ENCODE measurements at places on chromosomes 6 and 20.

DNA sequence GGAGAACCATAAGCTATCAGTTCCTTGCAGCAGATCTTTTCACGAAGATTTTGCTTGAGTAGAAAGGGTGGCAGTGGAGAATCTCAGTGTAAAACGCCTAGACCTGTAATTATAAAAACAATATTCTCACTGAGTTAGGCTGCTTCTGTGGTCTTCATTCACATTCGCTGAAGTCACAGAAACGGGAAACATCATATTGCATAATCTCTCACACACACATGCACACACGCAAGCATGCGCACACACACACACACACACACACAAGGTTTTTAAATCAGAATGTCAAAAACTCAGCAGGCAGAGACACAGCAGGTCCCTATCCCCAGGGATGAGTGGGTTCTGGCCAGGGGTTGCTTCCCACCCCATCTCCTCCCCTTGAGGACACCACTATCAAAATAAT is 175.5 kb downstream of the ATXN1 start:
- no peak for DNase-seq

DNA sequence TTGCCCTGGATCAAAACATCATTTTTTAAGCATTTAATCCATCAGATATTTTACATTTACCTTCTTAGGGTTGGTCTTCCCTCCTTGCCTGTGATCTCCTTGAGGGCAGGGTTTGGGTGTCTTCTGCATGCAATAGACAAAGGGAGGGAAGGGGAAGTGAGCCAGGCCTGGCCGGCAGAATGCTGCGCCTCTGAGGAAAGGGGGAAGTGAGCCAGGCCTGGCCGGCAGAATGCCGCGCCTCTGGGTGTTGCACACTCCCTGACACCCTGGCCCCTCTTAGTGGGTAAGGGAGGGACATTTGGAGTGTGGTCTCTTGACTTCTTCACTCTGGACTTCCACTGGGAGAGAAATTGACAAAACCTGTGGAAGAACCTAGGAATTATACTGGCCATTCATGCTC is 12.4 kb downstream of the PSMF1 start:
- DNase-seq, result no peak

GRCh38 chr6:14927398-14927797 is 318.5 kb upstream of the JARID2 start:
- DNase-seq, result no peak

DNA sequence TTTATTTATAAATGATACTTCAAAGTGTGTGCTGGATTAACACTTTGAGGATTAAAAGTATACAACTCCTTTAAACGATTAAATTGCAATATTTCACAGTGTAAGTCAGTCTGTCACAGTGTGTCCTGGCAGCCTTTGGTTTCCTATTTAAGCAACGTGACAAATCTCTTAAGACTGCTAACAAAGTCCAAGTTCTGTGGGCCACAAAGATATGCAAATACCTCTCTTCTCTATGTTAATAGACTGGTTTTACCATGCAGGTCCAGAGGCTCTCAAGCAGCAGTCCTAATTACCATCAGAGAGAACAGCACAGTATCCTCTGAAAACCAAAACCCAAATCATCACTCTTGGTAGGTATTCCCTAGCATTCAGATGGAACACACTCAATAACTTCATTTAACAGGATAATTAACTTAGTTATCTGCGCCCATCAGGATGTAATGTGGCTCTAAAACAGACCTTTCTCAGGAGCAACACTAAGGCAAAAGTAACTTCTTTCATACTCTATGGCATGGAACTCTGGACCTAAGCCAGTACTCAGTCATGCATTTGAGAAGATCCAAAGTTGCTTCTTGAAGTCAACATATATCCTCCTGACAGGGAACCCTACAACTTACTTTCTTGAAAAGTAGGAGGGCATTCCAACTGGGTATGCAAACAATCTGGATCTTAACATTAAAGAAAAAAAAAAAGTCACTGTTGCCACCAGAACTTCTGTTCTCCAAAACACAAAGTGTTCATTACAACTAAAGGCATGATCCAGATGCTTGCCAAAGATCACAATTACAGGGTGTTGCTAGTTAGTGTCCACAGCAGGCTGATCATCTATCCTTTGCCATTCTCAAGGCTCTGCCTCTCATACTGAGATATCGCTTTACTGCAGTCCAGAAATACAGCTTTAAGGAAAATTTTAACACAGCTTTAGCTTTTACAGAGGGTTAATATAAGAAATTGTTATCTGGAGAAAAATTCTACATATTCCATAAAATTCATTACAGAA is 53.2 kb downstream of the MAN1A1 start:
- no peak for DNase-seq

DNA sequence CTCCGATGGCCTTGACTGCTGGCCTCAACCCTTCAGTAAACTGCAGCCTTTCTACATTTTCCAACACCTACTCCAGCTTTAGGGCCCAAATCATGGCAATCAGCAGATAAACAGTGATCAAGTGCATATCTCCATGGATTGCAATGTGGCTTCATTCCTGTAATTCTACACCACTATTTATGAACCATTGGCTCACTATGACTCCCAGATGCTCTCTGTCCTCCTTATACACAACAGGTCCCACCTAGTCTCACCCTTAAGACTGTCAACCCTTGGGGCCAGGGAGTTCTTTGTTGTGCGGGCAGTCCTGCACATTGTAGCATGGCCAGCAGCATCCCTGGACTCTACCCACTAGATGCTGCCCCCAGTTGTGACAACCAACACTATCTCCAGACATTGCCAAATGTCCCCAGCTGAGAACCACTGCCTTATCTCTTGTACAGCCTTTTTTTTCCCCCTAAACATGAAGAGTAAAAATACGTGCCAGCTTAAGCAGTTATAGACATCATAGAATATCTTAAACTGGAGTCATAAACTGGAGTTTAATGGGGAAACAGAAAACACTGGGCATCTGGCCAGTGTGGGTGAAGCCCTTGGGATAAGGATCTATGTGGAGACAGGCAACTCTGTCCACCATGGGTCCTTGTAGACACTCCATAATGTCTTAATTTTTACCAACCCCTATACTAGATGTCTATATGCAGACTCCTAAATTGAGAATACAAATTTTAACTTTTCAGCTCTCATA is 21.1 kb downstream of the MRPL14 start:
- DNase-seq, result no peak

DNA sequence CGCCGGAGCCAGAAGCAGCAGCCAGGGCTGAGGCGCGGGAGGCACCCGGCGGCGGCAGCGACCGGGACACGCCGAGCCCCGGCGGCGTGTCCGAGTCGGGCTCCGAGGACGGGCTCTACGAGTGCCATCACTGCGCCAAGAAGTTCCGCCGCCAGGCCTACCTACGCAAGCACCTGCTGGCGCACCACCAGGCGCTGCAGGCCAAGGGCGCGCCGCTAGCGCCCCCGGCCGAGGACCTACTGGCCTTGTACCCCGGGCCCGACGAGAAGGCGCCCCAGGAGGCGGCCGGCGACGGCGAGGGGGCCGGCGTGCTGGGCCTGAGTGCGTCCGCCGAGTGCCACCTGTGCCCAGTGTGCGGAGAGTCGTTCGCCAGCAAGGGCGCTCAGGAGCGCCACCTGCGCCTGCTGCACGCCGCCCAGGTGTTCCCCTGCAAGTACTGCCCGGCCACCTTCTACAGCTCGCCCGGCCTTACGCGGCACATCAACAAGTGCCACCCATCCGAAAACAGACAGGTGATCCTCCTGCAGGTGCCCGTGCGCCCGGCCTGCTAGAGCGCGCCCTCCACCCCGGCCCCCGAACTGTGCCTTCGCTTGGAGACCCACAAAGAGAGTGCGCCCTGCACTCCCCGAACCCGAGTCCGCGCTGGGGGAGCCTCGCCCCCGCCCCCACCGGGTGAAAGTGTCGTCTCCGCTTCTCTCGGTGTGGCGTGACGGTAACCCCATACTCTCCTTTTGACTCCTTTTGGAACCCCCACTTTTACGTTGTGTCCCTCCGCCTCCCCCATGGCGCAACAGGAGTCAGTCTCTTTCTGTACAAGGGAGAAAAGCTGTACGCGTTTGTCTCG is 1.6 kb downstream of the INSM1 start:
- DNase-seq, result no peak

GRCh38 chr20:6685181-6685582 is 82.3 kb upstream of the BMP2 start:
- DNase-seq, result no peak

GRCh38 chr6:2655844-2656433 is 94.8 kb downstream of the MYLK4 start:
- DNase-seq, result no peak

GRCh38 chr6:129491436-129491835 is 218.5 kb downstream of the ARHGAP18 start:
- no peak for DNase-seq

DNA sequence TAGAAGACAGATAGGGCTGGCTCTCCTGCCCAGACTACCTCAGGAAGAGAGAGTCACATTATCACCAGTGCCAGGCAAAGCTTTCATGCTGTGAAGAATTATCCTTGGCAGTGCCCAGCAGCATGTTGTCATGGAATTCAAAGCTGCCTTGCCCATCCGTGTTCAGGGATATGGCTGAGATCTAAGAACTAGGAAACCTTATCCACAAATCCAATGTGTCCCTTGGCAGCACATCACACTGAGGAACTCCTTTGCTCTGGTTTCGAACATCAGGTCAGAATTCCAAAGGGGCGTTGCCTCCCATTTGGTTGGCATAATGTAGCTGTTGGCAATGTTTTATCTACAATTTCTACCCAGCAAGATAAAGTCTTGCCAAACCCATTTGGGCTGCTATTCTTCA is 52.7 kb downstream of the ADGRF1 start:
- no peak for DNase-seq

DNA sequence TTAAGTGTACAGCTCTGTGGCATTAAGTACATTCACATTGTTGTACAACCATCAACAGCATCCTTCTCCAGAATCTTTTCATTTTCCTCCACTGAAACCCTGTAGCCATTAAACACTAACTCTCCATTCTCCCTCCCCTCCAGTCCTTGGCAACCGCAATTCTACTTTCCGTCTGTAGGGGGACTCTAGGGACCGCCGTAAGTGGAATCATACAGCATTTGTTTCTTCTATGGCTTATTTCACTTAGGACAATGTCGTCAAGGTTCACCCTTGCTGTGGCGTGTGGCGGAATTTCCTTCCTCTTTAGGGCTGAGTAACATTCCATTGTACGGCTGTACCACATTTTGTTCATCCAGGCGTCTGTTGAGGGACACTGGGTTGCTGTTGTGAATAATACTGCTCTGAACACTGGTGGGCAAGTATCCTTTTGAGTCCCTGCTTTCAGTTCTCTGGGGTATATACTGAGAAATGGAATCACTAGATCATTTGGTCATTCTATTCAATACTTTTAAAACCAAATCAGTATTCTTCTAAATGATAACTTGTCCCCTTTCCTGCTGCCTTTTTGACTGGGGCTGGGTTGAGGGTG is 50.7 kb downstream of the PPP1R3G start:
- DNase-seq, result no peak

DNA sequence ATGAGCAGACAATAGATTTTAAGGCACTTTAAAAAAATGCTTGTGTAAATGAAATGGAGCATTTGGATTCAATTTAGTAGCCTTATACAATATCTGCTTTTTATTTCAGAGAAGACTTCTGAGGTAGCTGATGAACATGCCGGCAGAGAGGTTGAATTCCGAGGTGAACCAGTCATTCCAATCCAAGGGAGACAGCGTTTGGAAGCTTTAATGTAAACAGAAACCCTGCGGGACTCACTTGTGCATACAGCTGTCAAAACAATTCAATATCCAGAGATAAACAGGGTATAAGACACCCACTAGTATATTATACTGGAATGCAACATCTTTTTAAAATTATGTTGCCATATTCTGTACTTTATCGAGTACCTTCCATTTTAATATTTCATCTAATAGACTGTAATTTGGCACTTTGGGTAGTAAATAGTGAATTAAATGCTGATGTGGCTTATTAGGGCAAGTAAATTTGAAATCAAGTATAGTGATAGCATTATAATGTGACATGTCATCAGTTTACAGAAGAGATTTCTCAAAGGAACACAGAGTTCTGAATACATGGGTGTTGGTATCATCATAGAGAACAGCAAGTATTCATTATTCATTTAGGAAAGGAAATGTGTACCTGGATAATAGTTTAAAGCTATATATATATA is 347.7 kb downstream of the PRKN start:
- no peak for DNase-seq

- peak; percentile 23 for DNase-seq
Measured at GRCh38 chr20:3046677-3047462, 1.0 kb downstream of the MRPS26 start.

DNA sequence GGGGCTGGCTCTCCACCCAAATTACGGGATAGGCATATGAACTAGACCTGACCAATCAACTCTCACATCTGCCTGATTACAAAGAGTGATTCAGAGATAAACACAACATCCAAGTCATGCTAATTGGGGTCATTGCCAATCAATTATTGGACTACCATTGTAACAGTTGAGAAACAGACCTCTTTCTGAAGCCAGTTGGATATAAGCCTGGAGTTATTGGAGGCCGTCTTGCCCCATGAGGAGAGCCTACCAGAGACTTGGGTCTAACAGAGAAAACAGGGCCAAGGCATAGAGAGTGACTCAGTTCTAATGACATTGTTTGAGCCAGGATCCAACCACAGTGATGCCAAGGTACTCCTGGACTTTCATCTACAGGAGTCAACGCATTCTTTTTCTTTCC is 39.4 kb upstream of the HIVEP2 start:
- DNase-seq, result no peak
